ENCODE measurements at places on chromosomes 2 and 18.

- H3K27ac ChIP-seq, result no peak overlapping the region
- no peak for DNase-seq
- peaks cover 5% of the 10 kb centered on the region for H3K4me1 ChIP-seq
- no peaks in the 10 kb centered on the region for H3K27me3 ChIP-seq
- no peaks in the 10 kb centered on the region for H3K36me3 ChIP-seq
Measured at GRCh38 chr2:230564805-230565779, 147.6 kb upstream of the CAB39 start.

DNA sequence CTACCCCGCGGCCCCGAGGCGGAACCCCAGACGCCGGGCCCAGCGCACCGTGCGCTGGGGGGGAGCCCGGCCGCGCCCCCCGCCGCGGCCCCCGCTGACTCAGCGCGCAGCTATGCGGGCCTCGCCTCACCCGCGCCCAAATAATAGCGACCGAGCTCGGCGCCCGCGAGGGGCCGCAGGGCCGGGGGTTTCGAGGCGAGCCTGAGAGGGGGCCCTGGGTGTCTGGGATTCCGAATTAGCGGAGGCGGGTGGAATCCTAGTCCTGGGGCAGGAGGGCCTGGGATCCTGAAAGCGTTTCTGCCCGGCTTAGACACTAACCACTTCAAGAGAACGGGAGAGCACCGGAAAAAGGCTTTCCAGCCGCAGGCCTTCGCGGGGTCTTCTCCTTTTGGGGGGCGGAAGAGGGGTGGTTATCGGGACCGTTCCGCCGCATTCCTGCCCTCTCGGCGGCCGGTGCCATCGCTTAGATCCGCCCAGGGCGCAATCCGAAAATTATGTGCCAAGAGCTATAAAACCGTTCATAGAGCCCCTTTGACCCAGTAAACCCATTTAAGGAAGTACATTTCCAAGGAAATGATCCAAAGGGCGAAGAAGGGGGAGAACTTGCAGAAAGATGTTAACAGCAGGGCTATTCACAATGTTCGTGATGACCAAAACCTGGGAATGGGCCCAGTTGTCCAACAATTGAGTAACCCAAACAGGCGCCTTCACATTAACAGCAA is 681 bp upstream of the ROCK2 start:
- H3K4me3 ChIP-seq, result peak overlapping the region; percentile 63
- H3K4me1 ChIP-seq, result peaks cover 11% of the 10 kb centered on the region
- no peaks in the 10 kb centered on the region for H3K27me3 ChIP-seq
- DNase-seq, result peak; percentile 53

- no peaks in the 10 kb centered on the region for H3K27me3 ChIP-seq
- H3K36me3 ChIP-seq, result no peaks in the 10 kb centered on the region
- no peak overlapping the region for H3K4me3 ChIP-seq
- H3K4me1 ChIP-seq, result no peaks in the 10 kb centered on the region
Measured at GRCh38 chr2:181754105-181754504, 73.8 kb upstream of the NEUROD1 start.

DNA sequence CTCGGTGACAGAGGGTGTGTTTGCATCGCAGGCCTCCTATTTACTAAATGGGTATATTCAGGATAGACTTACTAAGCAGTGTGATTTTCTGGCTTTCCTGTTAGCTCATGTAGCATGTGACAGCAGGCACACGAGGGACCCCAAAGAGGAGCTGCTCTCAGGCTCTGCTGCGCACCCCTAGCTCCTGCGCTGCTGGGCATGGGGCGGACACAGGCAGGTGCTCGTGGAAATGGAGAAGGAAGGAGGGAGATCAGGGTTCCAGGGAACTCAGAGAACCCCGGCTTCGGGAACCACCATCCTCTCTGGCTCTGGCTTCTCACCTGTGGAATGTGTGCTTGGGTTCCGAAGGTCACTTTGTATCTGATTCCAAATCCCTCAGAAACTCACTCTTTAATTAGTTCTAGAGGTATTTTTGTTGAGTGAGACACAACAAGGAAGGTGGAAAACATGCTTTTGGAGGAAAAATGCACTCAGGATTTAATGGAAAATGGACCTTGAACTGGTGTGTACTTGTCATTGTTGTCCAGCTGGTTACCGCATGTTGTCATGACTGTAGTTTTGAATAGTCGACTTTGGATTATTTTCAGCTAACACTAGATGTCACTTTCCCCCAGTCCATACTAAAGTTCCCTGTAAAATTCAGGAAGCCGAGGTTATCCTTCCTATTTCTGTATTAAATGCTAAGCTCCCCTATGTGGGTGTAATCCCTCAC is 3.5 kb downstream of the SNTG2 start:
- peaks cover 29% of the 10 kb centered on the region for H3K27me3 ChIP-seq
- no peak overlapping the region for H3K27ac ChIP-seq
- H3K4me3 ChIP-seq, result no peak overlapping the region
- H3K4me1 ChIP-seq, result peaks cover 14% of the 10 kb centered on the region
- no peaks in the 10 kb centered on the region for H3K36me3 ChIP-seq
- no peak for DNase-seq

- no peak overlapping the region for H3K4me3 ChIP-seq
- H3K27me3 ChIP-seq, result no peaks in the 10 kb centered on the region
- H3K4me1 ChIP-seq, result no peaks in the 10 kb centered on the region
- no peak for DNase-seq
- H3K36me3 ChIP-seq, result no peaks in the 10 kb centered on the region
- H3K27ac ChIP-seq, result no peak overlapping the region
Measured at GRCh38 chr2:189533288-189534035, 47.1 kb downstream of the SLC40A1 start.

All from natural killer cell (primary cell).